Effector CD4-positive, alpha-beta T cell (primary cell): ENCODE measurements at places on chromosomes 4 and X.

GRCh38 chrX:120462370-120462769 is 6.7 kb downstream of the LAMP2 start:
- DNase-seq = no peak

DNA sequence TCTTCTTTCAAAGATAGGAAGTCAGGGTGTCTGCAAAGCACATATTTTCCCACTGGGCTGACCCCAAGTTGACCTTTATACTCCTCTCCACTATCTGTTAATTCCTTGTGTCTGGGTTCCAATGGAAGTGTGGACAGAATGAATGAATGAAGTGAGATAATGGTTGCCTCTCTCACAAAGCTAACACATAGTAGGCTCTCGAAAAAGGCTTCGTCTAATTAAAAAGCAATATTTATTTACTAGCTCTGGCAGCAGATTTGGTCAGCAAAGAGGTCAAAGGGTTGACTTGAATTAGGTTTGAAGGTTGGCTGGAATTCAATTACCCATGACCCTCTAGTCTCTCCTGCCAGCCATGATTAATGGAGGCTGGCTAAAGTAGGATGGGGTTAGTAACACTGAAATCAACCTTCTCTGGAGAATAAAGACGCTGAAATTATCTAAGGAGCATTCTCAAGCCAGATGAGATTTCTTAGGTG is 280.3 kb upstream of the KLF3 start:
- no peak for DNase-seq

GRCh38 chr4:152321923-152322322 is 214.0 kb downstream of the FBXW7 start:
- DNase-seq = no peak

DNA sequence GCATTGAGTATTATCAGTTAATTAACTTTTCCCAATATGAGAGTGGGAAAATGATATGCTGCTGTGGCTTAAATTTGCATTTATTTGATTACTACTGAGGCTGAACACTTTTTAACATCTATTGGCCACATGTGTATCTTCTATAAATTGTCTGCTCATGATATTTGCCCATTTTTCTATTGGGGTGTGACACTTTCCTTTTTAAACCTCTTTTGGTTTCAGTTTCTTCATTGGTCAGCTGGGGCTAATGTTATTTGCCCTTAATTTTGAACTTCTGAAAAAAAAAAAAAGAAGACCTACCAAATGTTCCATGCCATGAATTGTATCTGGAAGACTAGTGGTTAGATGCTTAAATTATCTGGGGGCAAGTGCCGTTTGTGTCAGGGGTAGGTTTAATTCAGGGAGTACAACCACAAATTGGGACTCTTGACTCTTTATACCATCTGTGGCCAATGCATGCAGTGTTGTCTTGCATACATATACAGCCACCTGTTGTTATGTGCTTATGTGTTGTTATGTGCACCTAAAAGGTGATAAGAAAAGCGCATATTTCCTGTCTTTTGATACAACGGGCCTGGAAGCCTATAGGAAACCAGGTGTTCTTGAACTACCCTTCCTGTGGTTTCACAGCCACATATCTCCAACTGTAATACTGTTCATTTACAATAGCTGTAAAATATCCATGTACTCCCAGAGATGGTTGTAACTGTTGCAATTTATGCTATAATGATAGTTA is 49.0 kb downstream of the SH2D1A start:
- DNase-seq = no peak

DNA sequence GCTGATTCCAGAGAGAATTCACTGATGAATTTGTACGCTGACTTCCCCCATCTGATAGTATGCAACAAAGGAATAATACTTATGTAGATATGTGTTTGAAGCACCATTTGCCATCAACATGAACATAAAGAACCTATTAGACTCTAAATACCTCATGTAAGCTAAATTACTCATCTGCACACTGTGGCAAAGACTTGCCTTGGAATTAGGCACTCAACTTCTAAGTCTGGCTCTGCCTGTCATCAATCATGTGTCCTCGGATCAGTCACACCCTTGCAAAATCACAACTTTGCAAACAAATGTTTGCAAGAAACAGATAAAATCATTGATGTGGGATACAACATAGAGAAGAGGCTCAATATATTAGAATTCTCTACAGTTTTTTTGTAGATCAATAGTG is 169.9 kb upstream of the LDB2 start:
- no peak for DNase-seq

GRCh38 chrX:118250445-118250844 is 95.5 kb upstream of the WDR44 start:
- DNase-seq = no peak

DNA sequence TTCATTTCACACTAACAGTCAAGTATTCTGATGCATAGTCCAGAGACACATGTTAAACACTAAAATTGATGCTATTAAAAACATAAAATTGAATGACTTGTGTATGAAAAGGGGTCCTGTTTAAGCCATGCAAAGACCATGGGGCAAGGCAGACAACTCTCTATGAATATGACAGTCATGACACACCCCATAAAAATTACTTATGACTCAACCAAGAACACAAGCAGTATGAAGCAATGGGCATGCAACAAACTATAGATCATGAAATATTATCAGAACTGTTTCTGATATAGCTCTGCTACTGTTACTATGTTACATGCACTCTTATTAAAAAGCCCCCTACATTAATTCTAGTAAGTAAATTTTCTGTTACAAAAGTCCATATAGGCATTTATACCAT is 57.5 kb upstream of the ZCCHC13 start:
- DNase-seq = no peak

GRCh38 chr4:1416051-1416947 is 10.1 kb upstream of the NKX1-1 start:
- no peak for DNase-seq

DNA sequence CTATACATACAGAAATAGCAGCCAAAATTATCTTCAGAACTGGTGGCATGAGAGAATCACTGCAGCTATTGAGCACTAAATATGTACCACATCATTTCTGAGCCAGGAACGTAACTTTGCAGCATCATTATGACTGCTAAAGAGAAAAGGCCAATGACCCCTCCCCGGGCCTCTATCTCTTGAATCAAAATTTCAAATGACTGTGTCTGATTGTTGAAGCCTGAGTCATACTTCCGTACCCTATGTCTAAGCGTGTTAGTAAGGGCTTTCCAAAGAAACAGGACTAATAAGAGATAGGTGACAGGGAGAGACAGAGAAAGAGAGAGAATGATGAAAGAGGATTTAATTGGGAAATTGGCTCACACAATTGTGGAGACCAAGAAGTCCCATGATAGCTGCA is 445.5 kb upstream of the SPANXN1 start:
- DNase-seq = no peak

- DNase-seq = no peak
Observed at GRCh38 chrX:23884427-23885024, 23.2 kb downstream of the APOO start.

DNA sequence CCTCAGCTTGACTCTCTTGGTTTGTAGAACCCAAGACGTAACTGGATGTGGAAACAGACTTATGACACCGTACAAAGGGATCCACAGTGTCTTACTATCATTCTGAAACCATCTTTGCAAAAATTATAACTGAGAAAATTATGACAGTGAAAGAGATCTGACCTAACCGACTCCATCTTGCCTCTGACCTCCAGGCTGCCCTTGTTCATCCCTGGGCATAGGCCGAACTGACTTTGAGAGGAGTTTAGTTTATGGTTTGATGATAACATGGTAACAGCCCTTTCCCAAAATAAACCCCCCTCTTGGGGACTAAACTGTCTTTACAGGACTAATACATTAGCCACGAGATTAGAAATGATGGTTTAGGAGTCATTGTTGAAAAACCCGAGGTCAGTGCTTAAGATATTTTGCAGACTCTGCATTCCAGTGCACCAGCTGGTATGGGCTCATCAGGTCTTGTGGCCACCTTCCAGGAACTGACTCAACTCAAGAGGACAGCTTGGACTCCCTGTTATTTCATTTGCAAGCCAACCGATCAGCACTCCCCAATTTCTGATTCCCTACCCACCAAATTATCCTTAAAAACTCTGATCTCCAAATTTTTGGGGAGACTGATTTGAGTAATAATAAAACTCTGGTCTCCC is 49.6 kb downstream of the CASP3 start:
- DNase-seq = no peak

- DNase-seq = no peak
Observed at GRCh38 chrX:15894724-15895123, 40.1 kb upstream of the AP1S2 start.

DNA sequence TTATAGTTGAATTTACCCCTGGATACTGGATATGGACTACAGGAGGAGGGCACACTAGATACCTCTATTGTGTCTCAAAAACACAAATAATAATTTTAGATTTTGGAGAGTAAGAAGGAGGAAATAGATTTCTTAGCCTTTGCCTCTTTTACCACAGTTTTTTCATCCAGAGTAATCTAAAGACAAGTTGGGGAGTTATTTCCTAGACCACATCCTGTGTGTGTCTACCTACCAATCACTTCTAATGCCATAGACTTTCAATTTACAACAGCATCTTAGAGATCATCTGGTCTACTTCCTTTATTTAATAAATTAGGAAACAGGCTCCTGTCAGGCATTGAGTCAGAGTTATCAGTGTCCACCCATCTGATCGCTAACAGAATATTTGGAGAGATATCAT is 191.5 kb downstream of the EDA start:
- no peak for DNase-seq

GRCh38 chr4:519203-519651 is 20.2 kb downstream of the PIGG start:
- DNase-seq = no peak

- DNase-seq = no peak
Observed at GRCh38 chrX:2226906-2227656, 273.7 kb downstream of the DHRSX start.

GRCh38 chr4:70801265-70801809 is 38.4 kb downstream of the GRSF1 start:
- DNase-seq = no peak

GRCh38 chr4:121876070-121876469 is 5.8 kb upstream of the BBS7 start:
- no peak for DNase-seq

DNA sequence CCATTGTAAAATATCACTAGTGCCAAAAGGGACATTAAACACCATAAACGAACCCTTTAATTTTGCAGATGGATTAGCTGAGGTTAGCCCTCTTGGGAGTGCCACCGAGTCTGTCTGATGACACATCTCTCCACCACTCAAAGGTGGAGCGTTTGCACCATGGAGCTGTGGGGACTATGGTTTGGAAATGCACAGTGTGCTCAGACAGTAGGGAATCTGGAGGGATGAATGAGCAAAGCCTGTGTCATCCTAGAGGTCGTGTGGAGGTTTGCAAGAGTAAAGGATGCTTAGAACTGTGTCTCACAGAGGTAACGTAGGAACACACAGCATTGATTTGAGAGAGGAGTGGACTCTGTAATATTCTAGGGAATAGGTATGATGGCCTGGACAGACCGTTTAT is 93.7 kb downstream of the CLNK start:
- DNase-seq = no peak

GRCh38 chr4:56727150-56727549 is 46.1 kb upstream of the HOPX start:
- DNase-seq = no peak

GRCh38 chr4:125111323-125111722 is 203.4 kb upstream of the FAT4 start:
- DNase-seq = no peak

- DNase-seq = no peak
Observed at GRCh38 chr4:85734424-85734831, 259.5 kb downstream of the ARHGAP24 start.

- DNase-seq = no peak
Observed at GRCh38 chr4:165461159-165461821, 82.5 kb downstream of the CPE start.

- DNase-seq = no peak
Observed at GRCh38 chr4:74366367-74366911, 1.5 kb downstream of the EREG start.

- DNase-seq = no peak
Observed at GRCh38 chrX:7617994-7618393, 225.0 kb upstream of the VCX start.

GRCh38 chrX:40056420-40056819 is 41.3 kb downstream of the BCOR start:
- DNase-seq = no peak

DNA sequence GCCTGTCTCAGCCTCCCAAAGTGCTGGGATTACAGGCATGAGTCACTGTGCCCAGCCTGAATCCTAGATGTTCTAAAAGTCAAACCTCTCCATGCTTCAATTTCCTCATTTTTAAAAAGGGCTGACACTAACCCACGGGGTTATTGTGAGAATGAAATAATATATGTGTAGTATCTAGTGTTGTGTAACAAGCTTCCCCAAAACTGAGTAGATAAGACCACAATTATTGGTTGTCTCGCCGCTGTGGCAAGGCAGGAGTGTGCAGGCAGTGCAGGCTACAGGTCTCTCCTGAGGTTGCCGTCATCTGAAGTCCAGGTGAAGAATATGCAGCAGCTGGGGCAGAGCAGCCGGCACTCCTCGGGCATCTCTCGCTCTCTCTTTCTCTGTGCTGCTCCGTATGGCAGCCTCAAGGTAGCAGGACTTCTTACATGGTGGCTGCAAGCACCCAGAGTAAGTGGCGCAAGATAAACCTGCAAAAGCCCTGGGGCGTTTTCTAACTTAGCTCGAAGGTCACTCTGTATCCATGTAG is 30.9 kb downstream of the RAB33B start:
- DNase-seq = no peak

- DNase-seq = no peak
Observed at GRCh38 chr4:47641755-47642154, 156.7 kb downstream of the ATP10D start.

GRCh38 chrX:148284821-148285220 is 215.6 kb upstream of the AFF2 start:
- no peak for DNase-seq

DNA sequence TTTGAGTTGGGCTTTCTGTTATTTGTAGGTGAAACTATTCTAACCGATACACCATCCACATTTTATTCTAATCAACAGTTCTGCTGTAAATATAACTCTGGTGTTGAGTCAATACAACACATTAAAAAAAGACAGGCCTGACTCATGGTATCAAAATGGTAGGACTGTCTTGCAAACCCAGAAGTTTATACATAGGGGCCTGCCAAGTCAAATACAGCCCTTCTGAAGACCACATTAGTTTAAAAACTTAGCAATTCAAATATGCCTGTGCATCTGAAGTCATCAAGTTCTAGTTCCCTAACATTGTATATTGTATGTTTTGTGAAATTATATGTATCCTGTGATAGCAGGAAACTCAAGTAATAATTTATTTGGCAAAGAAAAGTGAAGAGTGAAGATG is 24.4 kb upstream of the PDE5A start:
- no peak for DNase-seq

DNA sequence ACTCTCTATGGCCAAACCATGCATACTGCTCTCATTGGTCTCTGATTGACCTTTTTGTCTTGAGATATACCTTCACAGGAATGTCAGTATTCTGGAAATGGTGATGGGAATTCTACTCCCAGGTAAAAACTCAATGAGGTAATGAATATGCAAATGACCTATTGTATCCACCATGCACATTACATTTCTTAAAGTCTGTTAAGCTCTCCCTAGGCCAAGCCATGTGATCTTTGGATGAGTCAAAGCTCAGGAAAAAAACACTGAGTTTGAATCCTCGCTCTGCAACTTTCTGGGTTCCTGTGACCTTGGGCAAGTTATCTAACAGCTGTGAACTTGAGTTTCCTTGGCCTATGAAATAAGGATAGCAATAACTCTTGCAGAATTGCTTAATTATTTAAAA is 175.4 kb downstream of the PPP1R2C start:
- DNase-seq = no peak
